COR-L47 (cell line): ENCODE measurements at places on chromosomes 7 and 10.

DNA sequence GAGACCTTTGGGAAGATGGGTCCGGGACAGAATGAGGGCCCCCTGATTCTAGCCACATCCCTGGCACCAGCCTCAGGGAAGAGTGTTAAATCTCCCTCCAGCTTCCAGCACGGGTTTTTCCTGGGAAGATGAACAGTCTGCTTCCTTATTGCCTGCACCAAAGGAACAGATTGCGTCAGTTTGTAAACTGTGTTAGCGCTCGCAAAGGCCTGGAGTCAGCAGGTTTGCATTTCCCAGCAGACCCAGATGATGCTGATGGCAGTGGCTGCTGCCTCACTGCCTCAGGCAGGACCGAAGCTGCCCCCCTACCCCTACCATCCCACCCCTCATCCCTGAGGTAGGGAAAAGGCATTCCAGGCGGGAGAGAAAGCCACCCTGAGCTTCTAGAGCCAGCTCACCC is 34.6 kb upstream of the LRRC4 start:
- DNase-seq: no peak

GRCh38 chr7:136617176-136617575 is 251.3 kb upstream of the CHRM2 start:
- DNase-seq: no peak

GRCh38 chr7:121545418-121545817 is 149.3 kb upstream of the FAM3C start:
- no peak for DNase-seq

GRCh38 chr7:93883078-93883916 is 7.3 kb downstream of the TFPI2 start:
- DNase-seq: no peak
